Neural crest cell (in vitro differentiated cells): ENCODE measurements at places on chromosomes 4 and X. TPM values are rescaled to one million over a fixed set of nuclear protein-coding genes. Genes with fewer than 3 reads are reported as not detected.

DNA sequence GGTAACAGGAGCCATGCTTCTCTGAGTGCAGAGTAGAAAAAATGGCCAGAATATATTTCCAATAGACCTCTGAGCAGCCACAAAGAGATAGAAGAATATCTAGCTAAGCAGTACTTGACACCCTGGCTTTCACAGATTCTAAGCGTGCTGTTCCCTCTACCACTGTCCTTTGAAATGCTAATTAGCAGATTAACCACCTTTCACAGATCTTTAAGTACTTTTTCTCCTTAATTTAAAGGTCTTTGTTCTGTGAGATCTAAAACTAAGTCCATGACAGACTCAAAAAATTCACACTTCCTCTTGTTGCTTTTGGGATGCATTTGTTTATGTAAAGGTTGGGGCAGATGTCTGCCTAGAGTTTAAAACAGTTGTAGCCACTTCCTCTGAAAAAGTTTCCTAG is 28.3 kb upstream of the MAGEC2 start:
- no peak overlapping the region for H3K27ac ChIP-seq
- H3K27me3 ChIP-seq, result no peaks in the 10 kb centered on the region
- H3K4me3 ChIP-seq, result no peak overlapping the region
- no peak for DNase-seq

DNA sequence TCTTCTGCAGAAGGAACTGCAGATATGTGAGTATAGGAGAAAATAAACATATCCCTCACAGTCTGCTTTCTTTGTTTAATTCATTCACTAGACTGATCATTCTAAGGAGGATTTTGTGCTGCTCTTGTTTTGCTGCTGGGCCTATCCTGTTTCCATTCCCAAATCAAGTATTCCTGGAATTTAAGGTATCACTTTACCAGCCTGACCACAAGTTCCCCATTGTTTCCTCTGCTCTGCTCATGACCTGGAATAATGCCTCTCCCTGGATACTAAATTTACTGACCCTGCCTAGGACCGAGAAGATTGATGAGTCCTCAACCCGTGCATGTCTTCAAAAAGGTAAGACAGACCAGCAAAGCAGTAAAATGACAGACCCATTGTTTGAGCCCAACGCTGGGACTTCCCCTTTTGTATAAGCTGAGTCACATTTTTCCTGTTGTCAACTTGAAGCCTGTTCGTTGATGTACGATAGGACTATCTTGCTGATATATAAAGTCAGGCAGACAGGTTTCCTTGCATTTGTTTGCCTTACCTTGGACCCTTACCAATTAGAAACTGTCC is 85.5 kb upstream of the TET2 start:
- H3K4me1 ChIP-seq, result peaks cover 7% of the 10 kb centered on the region
- H3K4me3 ChIP-seq, result no peak overlapping the region
- no peak for DNase-seq
- H3K27ac ChIP-seq, result no peak overlapping the region
- H3K27me3 ChIP-seq, result no peaks in the 10 kb centered on the region

FANCB gene
- 16.1 and 19.5 TPM in 2 replicates for total RNA-seq

TRIM75 gene
- not detected in 2 replicates for total RNA-seq

DNA sequence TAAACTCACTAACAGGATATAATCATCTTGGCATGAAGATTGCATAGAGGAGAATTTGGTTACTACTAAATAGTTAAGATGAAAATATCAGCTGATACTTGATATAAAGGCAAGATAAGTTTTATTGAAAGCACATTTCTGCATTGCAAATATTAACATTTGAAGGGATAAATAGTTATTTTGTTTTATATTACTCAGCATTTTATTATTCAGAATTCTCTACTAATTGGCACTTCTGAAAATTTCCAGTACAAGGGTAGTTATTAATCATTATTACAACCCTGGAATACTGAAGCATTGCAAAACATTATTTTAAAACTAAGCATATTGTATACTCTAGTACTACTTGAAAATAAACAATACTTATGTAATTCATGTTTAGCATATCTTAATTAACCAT is 32.7 kb upstream of the AREG start:
- no peaks in the 10 kb centered on the region for H3K36me3 ChIP-seq
- H3K27ac ChIP-seq, result no peak overlapping the region
- no peak for DNase-seq
- no peaks in the 10 kb centered on the region for H3K27me3 ChIP-seq

PAGE5 gene
- total RNA-seq, result not detected in 2 replicates

GRCh38 chr4:88008122-88008742 is 797 bp downstream of the PKD2 start:
- peak; percentile 30 for DNase-seq
- peaks cover 6% of the 10 kb centered on the region for H3K27me3 ChIP-seq
- H3K4me3 ChIP-seq, result peak overlapping the region; percentile 98

- peaks cover 15% of the 10 kb centered on the region for H3K4me1 ChIP-seq
- H3K27me3 ChIP-seq, result peaks cover 4% of the 10 kb centered on the region
- H3K27ac ChIP-seq, result no peak overlapping the region
- H3K36me3 ChIP-seq, result no peaks in the 10 kb centered on the region
- H3K4me3 ChIP-seq, result no peak overlapping the region
Measured at GRCh38 chrX:129622757-129623301, 31.9 kb downstream of the APLN start.

DNA sequence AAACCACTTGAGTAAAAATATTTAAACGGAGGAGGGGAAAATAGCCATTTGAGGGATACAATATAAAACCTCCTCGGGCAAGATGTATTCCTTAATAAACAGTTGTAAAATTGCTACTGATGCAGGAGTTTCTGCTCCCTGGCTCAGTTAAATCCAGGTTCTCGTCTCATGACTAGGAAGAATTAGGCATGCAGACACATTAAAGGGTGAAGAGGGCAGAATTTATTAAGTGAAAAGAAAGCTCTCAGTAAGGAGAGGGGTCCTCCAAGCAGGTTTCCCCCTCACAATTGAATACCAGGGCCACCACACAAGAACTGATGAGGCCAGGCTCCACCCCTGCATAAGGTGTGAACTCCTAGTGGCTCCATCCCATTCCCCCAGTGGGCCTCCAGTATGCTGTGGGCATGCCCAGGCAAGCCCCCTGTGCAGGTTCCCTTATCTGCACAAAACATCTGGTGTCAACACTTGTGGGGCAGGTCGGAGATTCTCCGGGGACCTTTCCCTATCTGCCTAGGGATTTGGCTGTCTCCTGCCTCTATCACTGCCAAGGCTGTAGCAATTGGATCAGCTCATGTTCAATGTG is 80.4 kb downstream of the HS6ST2 start:
- no peak overlapping the region for H3K4me3 ChIP-seq
- peaks cover 33% of the 10 kb centered on the region for H3K4me1 ChIP-seq
- H3K27me3 ChIP-seq, result no peaks in the 10 kb centered on the region

- H3K36me3 ChIP-seq, result no peaks in the 10 kb centered on the region
- H3K4me1 ChIP-seq, result peaks cover 28% of the 10 kb centered on the region
- no peak overlapping the region for H3K4me3 ChIP-seq
- no peak overlapping the region for H3K27ac ChIP-seq
- no peak for DNase-seq
Measured at GRCh38 chr4:156571146-156571545, 400.5 kb downstream of the PDGFC start.

AKAP4 gene
- not detected in 2 replicates for total RNA-seq

GRCh38 chr4:140038031-140038533 is 115.9 kb downstream of the MAML3 start:
- no peak overlapping the region for H3K4me3 ChIP-seq
- no peak for DNase-seq
- peaks cover 2% of the 10 kb centered on the region for H3K36me3 ChIP-seq
- H3K27me3 ChIP-seq, result no peaks in the 10 kb centered on the region

DNA sequence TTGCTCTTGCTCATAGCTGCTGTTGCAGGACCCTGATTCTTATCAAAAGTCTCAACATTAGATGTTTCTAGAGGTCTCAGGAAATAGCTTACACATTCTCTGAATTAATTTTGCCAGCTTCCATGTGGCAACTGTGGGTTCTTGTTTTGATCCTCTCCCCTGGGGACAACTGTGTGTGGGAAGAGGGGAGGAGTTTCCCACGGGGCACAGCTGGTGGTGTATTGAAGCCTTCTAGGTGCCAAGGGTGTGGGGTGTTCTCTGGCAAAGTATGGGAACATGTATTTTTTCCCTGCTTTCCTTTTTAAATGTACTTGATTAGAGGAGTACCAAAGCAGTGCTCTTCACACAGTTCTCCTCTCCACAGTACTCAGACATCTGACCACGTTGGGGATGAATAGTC is 212.7 kb downstream of the RPA4 start:
- H3K27me3 ChIP-seq, result no peaks in the 10 kb centered on the region
- peaks cover 3% of the 10 kb centered on the region for H3K4me1 ChIP-seq
- H3K36me3 ChIP-seq, result no peaks in the 10 kb centered on the region
